ENCODE measurements at places on chromosomes 6 and 20.

- DNase-seq: no peak
Measured at GRCh38 chr6:149513915-149514314, 29.1 kb upstream of the ZC3H12D start.

GRCh38 chr6:14398953-14399352, 281.4 kb downstream of the CD83 start:
- no peak for DNase-seq

DNA sequence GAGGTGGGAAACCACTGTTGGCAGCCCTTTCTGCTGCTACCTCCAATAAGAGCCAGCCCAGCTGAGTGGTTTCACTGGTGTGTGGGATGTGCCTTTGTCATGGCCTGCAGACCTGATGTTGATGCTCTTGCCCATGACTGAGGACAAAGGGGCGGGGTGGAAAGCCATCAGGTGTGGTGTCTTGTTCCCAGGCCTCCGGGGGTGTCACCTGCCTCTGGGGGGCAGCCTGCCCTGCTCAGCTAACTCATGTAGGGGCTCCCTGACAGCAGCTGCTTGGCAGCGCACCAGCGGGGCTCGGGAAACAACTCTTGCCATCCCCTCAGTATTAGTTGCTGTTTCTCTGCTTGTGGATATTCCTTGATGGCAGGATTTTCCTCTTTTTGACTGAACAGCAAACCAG, 91.3 kb downstream of the LYRM2 start:
- no peak for DNase-seq

GRCh38 chr20:57425150-57426013, 34.2 kb downstream of the RBM38 start:
- no peak for DNase-seq

DNA sequence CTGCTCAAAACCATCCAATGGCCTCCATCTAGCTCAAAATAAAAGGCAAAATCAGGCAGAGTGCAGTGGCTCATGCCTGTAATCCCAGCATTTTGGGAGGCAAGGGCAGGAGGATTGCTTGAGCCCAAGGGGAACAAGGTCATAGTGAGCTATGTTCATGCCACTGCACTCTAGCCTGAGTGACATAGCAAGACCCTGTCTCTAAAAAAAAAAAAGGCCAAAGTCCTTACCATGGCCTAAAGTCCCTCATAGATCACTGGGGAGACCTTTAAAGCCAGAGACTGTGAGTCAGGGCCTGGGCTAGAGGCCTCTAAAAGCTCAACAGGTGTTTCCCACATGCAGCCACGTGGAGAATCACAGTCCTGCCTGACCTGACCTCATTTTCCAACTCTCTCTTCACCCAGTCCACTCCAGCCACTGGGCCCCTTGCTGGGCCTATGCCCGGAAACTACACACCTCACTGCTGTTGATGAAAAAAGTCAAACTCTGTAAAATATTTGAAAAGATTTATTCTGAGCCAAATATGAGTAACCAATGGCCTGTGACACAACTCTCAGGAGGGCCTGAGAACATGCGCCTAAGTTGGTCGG, 28.2 kb upstream of the TAB2 start:
- no peak for DNase-seq

DNA sequence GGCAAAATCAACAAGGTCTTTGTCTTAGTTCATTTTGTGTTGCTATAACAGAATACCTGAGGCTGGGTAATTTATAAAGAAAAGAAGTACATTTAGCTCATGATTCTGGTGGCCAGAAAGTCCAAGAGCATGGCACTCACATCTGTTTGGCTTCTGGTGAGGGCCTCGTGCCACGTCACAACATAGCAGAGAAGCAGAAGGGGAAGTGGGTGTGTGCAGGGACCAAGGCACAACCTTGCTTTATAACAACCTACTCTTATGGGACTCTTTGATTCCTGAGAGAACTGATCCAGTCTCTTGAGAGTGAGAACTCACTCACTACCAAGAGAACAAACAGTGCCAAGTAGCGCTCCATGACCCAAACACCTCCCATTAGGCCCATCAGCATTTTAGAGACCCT, 25.4 kb downstream of the GABRR2 start:
- no peak for DNase-seq

DNA sequence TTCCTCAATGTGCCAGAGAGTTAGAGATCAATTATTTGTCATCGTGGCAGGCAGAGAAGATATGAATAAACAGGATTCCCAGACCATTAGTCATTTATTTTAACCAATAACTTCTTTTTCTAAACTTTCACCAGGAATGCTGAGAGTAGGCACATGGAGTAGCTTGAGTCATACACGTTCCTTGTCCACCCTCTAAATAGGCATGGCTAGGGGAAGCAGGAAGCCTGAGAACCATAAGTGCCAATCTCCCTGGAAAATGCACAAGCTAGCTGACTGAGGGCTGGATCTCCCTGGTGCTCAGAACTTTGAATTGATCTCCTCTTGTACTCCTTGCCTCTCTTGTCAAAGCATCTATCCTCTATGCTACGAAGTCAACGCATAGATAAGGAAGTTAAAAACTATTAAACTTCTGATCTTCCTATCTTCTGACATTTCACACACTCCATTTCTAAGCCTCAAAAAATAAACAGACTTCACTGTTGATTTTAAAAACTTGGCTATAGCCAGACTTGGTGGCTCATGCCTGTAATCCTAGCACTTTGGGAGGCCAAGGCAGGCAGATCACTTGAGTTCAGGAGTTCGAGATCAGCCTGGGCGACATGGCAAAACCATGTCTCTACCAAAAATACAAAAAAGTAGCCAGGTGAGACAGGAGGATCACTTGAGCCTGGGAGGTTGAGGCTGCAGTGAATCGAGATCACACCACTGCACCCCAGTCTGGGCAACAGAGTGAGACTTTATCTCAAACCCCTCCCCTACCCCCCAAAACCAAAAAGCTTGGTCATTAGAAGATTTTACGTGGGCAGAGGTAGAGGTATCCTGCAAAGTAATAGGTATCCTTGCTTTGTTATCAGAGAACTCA, 11.8 kb downstream of the ADTRP start:
- no peak for DNase-seq

GRCh38 chr20:34642009-34642408, 34.9 kb downstream of the PIGU start:
- no peak for DNase-seq

DNA sequence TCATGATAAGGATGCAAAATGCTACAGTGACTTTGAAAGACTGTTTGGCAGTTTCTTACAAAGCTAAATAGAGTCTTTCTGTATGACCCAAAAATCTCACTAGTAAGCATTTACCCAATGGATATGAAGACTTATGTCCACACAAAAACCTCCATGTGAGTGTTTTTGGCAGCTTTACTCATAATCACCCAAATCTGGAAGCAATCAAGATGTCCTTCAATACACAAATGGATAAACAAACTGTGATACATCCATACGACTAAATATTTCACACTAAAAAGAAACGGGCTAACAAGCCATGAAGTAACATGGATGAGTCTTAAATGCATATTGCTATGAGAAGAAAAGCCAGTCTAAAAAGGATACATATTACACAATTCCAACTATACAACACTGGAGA, 117.2 kb downstream of the PDE10A start:
- no peak for DNase-seq

GRCh38 chr6:130896249-130896648, 69.0 kb downstream of the SMLR1 start:
- no peak for DNase-seq

DNA sequence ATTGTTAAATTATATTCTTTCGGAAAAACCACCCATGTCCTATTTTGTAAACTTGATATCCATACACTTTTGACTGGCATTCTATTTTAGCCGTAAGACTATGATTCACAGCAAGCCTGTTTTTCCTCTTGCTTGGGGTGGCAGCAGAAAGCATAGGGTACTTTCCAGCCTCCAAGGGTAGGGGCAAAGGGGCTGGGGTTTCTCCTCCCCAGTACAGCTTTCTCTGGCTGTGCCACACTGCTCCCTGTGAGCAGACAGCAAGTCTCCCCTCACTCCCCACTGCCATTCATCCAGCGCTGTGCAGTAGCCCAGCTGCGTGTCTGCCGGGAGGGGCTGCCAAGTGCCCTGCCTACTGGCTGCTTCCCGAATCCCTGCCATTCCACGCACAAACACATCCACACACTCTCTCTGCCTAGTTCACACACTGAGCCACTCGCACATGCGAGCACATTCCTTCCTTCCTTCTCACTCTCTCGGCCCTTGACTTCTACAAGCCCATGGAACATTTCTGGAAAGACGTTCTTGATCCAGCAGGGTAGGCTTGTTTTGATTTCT, 2.1 kb upstream of the ESR1 start:
- peak; percentile 11 for DNase-seq

DNA sequence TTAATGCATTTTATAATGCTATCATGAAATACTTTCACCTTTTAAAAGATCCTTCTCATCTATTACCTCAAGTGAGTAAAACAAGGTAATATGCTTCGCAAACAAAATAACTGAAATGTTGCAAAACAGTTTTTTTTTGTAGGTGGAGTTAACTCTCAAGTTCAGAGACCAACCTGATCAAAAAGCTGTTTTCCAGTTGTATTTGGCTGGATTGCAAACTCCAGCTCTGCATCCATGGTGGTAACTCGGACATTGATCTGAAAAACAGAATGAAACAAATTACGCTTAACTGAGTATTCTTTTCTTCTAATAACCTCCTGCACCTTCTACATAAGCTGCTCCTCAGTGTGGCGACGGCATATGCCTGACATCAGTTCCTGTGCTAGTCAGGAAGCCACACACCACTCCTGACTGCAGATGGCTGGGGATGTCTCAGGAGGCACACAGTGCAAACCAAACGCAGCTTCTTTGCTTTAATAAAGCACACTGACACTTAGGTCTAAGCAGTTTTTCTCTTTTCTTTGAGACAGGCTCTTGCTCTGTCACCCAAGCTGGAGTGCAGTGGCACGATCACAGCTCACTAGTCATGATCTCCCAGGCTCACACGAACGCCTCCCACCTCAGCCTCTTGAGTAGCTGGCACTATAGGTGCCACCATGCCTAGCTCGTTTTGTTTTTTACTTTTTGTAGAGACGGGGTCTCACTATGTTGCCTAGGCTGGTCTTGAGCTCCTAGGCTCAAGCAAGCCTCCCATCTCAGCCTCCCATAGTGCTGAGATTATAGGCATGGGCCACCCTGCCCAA, 29.9 kb downstream of the EZR start:
- DNase-seq: no peak

DNA sequence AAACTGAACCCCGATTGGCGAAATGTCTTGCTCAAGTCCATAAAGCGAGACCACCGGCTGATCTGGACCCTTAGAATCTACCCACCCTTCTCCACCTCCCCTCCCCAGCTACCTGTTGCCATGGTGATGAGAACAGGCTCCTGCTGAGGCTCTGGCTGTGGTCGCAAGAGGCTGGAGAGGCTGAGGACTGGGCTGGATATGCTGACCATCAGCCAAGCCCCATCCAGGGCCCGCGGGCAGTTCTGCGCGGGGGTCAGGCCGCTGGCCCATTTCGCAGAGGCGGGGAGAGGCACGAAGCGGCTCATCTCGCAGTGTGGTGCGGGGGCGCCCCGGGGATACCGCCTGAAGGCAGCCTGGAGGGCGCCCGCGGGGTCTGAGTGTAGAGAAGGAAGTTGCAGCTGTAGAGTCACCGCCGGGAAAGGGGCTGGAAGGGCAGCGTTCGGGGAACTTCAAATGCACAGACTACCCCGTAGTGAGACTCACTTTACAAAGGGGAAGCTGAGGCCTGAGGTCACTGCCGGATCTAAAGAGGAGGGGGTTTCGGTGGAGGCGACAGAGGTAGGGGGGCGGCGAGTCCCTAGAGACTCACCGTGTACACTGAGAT, 671 bp downstream of the TAPBP start:
- peak; percentile 77 for DNase-seq

- peak; percentile 9 for DNase-seq
Measured at GRCh38 chr20:63483834-63484233, 11.4 kb upstream of the KCNQ2 start.

GRCh38 chr6:2037237-2037926, 208.0 kb downstream of the GMDS start:
- no peak for DNase-seq

DNA sequence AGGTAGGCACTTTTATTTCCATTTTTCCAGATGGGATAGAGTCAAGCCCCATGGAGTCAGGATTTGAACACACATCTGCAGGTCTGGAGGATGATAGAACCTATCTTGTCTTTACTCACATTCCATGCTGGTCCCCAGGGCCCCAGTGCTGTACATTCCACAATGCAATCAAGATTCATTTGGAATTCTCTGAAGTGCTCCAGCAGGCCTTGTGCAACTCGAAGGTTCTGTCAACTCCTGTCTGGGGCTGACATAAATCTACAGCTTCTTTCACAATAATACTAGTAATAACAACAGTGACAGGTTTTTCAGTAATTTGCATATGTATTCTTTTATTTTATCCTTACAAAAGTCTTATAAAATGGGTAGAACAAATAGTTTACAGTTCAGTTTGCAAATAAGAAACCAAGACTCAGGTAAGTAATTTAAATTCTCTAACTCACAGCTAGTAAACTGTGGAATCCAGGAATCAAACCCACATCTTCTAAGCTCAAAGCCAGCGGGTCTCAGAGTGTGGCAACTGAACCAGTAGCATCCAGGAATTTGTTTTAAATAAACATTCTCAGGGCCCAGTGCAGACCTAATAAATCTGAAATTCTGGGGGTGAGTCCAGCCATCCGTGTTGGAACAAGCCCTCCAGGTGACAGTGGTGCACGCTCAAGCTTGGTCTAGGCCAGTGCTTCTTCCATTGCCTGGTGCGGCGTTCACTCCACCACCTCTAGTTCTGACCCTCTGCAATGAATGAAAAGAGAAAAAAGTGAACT, 137.0 kb upstream of the TNFAIP3 start:
- no peak for DNase-seq

- no peak for DNase-seq
Measured at GRCh38 chr6:147022041-147022440, 182.2 kb upstream of the STXBP5 start.
